G401 (cell line): ENCODE measurements at places on chromosomes 6 and 20. TPM values are rescaled to one million over a fixed set of nuclear protein-coding genes. Genes with fewer than 3 reads are reported as not detected.

The GRIK2 gene
- total RNA-seq: not detected in 2 replicates

GRCh38 chr20:47118206-47118605 lies 223.6 kb downstream of the EYA2 start:
- DNase-seq: no peak

DNA sequence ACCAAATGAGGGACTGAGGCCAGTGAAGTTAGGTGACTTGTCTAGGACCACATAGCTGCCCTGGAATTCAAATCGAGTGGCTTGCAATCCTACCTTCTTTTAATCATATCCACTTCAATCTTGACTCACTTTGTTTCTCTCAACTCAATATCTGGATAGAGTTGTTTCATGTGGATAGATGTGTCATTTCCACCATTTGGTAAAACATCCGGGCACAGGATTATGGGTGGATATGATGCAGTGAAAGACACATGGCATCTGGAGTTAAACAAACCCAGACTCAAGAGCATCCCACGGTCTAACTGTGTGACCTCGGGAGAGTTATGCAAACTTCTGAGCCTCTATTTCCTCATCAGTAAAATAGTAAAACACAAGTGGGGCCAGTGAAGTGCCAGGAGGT lies 103.6 kb upstream of the CNKSR3 start:
- no peak for DNase-seq

DNA sequence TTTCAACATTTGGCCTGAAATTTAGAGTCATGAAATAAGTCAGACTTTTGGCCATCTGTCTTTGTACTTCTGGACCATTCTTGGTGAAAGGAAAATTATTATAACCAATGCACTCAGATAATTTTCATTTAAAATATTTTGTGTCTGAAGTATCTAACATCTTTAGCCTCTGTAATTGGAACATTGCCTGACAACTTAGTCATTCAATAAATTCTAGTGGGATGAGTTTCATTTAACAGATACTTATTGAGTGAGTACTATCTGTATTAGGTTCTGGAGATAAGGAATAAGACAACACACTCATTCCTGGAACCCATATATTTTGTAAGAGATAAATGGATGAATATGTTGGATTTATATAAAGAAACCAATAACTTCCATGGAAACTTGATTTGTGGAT lies 536.0 kb downstream of the BCKDHB start:
- no peak for DNase-seq

- peak; percentile 75 for DNase-seq
These were observed 29.4 kb downstream of the LRP11 start for GRCh38 chr6:149834513-149835481.

GRCh38 chr6:51459958-51460357 lies 627.5 kb downstream of the PKHD1 start:
- DNase-seq: no peak

The RAD21L1 gene
- total RNA-seq: not detected in 2 replicates

The TMC2 gene
- not detected in 2 replicates for total RNA-seq

GRCh38 chr6:19231878-19232561 lies 605.1 kb upstream of the ID4 start:
- peak; percentile 29 for DNase-seq

DNA sequence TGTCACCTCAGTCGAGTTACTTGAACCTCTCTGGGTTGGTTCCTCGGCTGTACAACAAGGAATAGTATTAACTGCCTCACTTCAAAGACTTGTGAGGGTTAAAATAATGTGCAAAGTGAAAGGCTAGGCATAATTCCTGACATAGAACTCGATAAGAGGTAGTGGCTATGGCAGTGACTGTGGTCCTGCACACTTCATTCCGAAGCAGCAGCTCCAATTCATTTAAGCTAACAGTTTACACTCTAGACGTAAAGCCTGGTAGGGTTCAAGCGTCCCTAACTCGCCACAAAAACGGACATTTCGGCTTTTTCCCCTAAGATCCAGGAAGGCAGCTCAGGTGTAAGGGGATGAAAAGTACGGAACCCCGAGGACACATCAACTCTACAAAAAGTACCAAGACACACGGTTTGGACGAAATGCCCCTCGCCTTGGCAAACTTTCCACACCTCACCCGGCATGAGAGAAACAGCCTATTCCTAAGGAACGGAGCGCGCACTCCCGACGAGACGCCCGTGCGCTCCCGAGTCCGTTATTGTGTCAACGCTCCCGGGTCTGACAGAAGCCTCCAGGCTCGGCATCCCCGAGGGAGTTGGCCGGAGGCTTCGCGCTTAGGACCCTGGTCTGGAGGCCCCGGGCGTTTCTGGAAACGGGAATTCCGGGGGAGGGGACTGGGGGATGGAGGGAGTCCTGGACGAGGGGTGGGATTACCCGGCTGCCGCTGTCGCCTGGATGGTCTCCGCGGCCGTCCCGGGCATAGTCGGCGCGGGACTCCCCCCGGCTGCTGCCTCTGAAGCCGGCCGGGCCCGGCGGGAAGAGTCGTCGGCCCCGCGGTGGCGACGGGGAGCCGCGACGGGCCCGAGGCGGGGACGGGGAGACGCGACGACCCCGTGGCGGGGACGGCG lies 937 bp downstream of the ZNF318 start:
- DNase-seq: peak; percentile 53

DNA sequence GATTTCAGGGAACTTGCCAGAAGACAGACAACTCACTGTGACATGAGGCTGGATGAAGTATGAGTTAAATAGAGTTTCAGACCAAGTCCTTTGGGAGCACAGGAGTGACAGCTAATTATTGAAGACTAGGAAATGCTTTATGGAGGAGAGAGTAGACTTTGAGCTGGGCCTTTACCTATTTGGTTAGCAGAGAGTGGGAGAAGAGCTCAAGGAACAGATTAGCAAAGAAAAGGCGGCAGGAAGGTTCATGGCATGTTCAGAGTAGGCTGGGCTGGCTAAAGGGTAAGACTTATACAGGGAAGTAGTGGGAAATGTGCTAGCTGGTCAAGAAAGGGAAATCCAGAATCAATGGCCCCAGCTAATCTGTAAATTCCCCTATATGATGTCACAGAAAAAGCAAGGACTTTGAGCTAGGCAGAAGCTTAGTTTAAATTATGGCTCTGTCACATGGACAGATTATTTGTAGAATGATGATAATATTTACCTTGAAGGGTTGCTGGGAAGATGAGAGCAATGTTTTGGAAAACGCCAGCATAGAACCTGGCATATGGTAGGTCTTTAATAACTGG lies 19.0 kb downstream of the CEP250 start:
- no peak for DNase-seq
